Mesothelial cell of epicardium (in vitro differentiated cells): ENCODE measurements at places on chromosomes 3 and 15.

DNA sequence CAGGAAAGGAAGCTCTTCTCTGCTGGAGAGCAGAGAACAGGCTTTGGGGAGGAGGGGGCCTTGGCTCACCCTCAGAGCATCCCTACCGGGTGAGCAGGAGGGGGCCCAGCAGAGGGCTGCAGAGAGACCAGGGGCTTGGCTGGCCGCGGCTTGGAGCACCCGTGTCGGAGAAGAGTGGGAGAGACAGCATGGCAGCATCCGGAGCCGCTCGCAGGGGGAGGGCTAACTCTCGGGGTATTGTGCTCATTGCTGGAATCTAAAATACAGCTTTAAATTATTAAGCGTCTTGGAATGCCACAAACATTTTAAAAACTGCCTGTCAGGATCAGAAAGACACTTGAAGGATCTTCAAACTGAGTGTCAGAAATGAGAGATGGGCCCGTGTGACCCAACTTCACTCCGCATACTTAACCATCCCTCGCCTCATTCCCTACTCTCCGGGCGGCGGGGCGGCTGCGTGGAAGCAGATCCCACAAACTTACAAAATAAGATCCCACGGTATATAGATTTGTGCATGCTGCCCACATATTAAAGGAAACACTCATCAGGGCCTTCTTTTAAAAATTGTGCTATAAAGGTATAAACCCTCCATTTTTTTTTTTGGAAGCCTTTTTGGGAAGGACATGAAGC, 53.9 kb downstream of the EIF4E3 start:
- DNase-seq: no peak

- no peak for DNase-seq
These were observed 76.4 kb downstream of the DHX36 start for GRCh38 chr3:154247806-154248415.

DNA sequence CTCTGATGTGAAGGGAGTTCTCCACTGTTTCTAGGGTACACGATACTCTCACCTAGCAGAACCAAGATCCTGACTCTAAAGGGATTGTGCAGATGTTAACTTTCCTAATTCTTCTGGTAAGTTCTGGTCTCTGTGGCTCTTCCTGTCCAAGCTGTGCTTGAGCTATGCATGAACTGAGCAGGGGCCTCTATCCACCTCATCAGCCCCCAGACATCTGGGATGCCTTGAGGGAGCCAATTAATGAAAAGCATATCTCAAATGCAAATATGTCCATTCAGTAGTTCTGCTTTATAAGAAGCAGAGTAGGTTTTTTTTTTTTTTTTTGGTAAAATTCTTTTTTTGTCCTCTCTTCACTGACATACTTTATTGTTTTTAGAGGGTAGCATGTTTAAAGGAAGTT, 89.6 kb downstream of the POLR2M start:
- DNase-seq: no peak

- no peak for DNase-seq
These were observed 524.5 kb downstream of the SHQ1 start for GRCh38 chr3:72323773-72324172.

DNA sequence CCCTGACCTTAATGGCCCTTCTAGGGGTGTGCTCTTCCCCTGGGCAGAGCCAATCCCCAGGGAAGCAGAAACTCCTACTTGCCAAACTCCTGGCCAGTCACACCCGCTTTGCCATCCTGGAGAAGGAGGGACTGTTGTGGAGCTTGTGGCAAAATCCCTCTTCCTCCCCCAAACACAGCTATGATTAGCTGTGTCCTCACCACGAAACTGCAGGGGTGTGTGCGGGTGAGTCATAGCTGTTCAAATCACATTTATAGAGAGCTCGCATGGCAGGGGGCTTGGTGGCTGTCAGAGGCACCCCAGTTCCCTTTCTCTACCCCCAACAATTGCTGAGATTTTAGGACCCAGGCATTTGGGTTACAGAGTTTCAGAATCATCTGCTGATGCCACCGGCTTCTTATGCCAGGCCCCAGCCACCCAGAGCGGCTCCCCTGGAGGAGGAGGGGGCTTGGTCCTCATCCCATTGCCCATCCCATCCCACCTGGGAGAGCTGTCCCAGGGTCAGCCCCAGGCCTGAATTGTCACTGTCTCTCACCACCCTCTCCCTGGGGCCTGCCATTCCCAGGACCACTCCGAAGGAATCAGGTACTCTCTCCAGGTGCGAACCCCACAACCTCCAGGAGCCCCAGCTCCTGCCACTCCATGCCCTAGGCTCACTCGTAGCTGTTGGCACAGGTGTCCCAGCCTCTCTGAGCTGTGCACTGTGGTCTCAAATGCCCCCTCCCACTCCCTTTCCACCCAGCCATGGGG, 28.8 kb upstream of the MAGEF1 start:
- no peak for DNase-seq

GRCh38 chr3:61356685-61357084, 105.4 kb upstream of the FHIT start:
- no peak for DNase-seq

- DNase-seq: no peak
These were observed 100.2 kb downstream of the GHSR start for GRCh38 chr3:172347895-172348679.

DNA sequence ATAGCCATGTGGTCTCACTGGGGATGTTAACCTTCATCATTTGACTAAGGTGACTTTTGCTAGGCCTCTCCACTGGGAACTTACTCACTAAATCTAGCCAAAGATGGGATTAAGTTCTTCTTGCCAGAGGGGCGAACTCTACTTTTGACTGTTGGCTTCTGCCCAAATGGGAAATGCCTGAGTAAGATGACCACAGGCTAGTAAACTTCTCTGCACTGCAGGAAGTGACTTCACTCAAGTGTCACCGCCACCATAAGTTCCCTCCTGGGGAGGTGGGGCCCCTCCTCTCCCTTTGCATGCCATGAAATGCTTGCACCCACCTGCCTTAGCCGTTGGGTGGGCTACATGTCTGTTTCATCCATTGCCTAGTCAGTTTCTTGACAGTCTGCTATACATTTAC, 388.3 kb downstream of the FEZF2 start:
- DNase-seq: no peak

GRCh38 chr3:24364359-24364758, 130.3 kb downstream of the THRB start:
- no peak for DNase-seq

GRCh38 chr15:68334661-68335124, 57.1 kb downstream of the FEM1B start:
- DNase-seq: no peak

DNA sequence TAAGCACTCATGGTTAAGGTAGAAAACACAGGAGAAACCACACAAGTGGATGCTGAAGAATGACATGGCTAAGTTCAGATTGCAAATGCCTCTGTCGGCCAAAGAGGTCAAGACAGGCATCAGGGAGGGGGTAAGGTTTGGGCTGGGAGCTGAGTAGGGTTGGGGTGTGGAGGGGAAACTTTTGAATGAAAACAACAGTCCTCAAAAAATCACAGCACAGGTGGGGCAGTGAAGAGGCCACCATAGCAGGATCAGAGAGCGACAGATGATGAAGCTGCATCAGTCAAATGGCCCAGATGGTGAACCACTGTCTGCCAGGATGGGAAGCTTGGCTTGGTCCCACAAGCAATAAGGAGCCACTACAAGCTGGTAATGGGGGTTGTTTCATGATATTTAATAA, 74.9 kb downstream of the ADCY5 start:
- no peak for DNase-seq

DNA sequence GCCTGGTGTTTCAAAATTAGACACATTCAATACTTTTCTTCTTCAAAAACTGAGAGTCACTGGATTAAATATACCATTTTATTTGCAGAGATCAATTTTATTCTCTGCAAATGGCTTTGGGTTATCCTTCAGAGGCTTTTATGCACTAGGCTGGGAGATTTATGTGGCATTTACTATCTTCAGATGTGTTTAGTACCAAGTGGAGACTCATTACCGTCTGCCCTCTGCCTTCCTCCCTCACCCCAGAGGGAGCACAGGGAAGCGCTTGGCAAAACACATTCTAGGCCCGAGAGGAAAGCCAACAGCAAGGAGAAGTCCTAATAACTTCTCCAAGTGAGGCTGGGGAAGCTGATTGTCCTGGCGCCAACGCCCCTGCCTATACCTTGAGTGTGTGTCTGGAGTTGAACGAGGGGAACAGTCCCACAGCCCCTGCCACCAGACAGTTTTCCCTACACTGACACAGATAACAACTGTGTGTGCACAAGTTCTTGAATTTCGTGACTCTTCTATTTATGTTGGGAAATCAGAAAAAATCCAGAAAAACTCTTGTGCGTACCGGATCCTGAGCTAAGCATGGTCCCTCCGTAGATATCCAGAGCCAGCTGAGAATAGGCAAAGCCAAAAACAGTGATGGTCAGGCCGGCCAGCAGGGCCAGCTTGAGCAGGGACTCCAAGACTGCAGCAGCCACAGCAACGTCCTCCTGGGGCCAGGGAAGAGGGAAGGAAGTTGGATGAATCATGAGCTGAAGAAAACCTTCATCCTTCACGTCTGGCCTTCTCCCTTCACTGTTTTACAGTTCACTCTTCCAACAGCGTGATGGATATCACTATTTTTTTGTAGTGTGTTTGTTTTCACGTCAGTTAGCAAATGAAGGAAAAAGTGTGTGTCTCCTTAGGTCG, 26.6 kb downstream of the RFT1 start:
- DNase-seq: no peak

- no peak for DNase-seq
These were observed 29.9 kb upstream of the MRPS22 start for GRCh38 chr3:139313921-139314320.

- DNase-seq: peak; percentile 36
These were observed 788 bp upstream of the WDR73 start for GRCh38 chr15:84654689-84655453.

GRCh38 chr3:82053236-82053635, 291.8 kb upstream of the GBE1 start:
- no peak for DNase-seq

- DNase-seq: no peak
These were observed 50.0 kb downstream of the RLBP1 start for GRCh38 chr15:89171136-89172072.

- DNase-seq: no peak
These were observed 427.6 kb upstream of the SEMA6D start for GRCh38 chr15:47289656-47290055.

DNA sequence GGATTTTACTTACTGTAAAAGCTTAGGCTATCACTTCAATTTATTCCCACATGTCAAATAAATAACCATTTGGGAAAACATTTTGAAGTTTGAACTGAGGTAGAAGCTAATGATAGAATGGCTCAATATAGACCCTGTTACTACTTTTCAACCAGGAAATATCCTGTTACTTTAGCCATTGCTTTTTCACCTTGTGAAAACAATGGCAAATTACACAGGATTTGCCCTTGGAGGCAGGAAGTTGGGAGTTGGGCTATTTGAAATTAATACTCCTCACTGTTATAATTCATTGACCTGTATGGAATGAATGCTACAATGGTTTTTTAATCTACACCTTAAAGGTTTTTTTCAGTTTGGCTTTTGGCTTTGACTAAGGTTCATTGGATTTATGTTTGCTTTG, 98.1 kb upstream of the UBE2E2 start:
- no peak for DNase-seq

GRCh38 chr3:126136428-126137220, 43.8 kb downstream of the ALDH1L1 start:
- peak; percentile 36 for DNase-seq

DNA sequence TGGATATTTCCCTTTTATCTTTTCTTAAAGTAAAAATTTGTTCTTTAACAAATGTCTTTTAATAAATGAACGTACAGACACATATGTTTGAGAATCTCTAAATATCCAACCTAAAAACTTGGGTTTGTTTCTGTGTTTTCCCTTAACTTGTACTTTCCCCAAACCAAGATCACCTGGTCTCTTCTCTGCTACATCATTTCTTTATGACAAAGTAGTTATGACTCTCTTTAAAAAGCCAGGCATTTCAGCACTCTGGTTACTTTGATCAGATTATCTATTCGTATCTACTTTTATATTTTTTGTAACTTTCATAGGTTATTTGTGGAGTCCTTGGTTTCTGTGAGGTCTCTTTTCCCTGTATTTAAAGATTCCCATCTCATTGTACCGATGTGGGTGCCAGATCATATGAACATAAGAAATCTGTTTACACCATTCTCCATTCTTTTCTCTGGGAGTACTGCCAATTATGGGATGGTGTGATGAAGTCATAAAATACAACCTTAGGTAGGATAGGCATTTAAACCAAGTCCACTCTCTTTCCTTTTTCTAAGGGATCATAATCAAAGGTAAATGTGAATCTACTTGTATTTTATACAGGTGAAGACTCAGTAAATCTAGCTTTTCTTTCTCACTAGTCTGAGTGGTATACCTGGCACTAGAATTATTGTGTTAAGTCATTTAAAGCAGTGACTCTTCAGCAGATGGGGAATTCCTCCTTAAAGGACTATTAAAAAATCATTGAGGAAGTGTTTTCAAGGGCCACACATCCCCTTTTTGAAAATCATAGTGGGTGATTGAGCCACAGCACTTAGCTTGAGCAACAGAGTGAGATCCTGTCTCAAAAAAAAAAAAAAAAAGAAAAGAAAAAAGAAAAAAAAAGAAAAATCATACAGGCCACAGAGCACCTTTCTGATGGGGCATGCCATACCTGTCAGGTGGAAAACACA, 12.4 kb upstream of the NFKBIZ start:
- DNase-seq: no peak

GRCh38 chr15:66629817-66630576, 64.2 kb upstream of the LCTL start:
- DNase-seq: no peak

DNA sequence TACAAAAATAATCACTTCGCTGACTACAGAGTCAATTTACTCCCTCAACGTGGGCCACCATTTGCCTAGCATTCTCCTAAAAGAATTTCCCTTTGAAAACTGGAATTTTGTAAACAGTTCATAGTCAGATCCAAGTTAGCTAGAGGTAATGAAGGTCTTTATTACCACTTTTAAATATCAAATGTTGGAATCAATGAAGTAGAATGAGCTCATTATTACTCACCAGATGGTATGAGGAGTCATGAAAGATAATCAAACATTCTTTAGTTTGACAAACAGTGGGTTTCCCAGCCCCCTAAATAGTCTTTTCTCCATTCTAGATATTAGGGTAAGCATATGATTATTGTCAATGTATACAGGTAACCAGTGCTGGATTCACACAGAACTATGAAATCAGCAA, 455.7 kb upstream of the THBS1 start:
- no peak for DNase-seq

DNA sequence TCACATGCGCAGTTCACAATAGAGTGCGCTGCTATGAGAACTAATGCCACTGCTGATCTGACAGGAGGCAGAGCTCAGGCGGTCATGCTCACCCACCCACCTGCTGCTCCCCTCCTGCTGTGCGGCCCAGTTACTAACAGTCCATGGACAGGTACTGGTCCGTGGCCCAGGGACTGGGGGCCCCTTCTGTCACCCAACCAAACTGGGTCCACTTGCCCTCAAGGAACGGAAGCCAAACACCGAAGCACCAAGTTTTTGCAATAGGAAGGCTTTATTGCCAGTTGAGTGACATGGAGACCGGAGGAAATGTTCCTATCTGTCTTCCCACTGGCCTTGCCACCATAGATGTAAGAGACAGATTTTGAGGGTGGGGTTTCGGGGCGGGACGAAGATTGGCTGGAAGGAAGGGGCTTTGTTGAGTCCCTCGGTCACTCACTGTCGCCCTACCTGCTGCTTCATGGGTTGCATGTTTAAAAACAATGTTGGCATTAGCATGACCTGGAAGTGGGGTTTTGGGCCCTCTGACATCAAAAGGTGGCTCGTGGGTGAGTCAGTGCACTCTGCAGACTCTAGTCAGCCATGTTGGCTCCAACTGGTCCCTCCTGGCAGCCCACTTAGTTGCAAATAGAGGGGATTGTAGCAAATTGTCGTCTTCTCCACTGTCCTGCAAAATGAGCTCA, 141.0 kb downstream of the TJP1 start:
- DNase-seq: no peak

GRCh38 chr15:64122936-64123351, 27.2 kb downstream of the SNX1 start:
- no peak for DNase-seq
